ENCODE measurements at places on chromosomes 2 and 18.
A peak's percentile ranks its signal among the peaks of the same experiment; 100 is the strongest.

DNA sequence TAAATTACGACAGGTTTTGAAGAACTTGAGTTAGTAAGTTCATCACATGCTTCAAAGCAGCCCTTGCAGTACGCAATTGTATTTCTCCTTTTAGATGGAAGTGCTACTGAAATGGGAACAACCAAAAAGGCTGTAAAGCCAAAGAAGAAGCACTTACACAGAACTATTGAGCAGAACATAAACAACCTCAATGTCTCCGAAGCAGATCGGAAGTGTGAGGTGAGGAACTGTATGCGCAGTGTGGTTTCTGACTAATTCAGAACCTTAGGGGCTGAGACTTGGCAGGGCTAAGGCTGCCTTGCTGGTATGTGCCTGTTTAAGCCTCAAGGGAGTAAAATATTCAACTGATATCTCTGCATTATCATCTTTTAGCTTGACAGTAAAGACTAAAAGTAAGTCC, 8.4 kb downstream of the NCAPH start:
- DNase-seq: peak; percentile 89

GRCh38 chr2:106176446-106177099, 17.5 kb downstream of the UXS1 start:
- no peak for DNase-seq

GRCh38 chr2:198957181-198957580, 500.6 kb downstream of the SATB2 start:
- DNase-seq: no peak

GRCh38 chr2:42960002-42960841, 167.8 kb upstream of the HAAO start:
- DNase-seq: no peak

DNA sequence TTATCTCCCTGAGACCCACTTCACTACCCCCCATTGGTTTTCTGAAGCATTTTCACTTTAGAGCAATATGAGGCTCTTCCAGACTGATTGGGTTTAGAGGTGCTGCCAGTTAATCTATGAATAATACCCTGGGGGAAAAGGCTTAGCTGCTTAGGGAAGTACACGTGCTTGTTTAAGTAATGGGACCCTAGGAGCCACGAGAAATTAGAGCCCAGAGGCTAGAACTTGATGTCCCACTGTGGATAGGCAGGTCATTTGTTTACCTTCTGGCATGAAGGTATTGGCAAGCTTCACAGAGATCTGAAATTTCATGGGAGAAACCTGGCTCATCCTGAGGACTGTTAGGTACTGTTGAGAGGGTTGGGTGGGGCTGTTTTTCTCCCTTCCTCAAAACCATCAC, 59.7 kb downstream of the CLIP4 start:
- no peak for DNase-seq

DNA sequence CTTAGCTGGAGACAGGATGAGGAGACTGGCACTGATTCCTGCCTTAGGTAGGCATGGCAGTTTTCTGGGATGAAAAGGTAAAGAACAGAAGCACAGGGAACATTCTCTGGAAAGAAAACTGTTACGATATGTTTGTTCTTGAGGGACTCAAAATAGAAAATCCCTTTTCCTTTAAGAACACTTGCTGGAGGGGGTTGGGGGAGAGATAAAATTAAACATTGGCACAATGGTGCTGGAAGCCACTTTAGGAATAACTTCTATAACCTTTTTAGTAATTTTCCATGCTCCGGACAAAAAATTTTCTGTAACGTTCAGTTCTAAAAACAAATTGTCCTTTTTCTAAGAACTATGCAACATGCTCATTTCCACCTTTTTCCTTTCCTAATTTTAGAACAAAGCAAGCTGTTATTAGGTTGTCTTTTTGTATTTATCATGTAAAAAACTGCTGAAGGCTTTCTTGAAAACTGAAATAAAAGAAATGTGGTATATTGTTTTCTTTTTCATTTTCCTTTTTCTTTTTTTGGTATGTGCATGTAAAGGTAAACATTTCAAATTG, 343.8 kb downstream of the EPHA4 start:
- no peak for DNase-seq

DNA sequence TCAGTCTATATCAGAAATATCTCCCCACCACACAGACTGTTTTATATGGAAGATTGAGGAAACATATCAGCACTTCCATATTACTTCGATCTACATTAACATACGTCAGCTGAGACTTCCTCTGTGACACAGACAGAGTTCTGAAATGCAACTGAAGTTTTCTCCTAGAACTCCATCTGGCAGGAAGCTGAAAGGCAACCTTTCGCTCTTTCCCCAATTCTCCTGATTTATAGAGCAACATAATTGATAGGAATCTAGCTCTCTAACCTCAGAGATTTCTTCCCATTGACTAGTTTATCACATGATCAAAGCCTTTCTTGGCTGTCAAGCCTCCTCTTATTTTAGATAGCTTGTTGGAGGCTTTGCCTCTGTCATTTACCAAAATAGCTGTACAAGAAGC, 806.7 kb upstream of the CHAC2 start:
- no peak for DNase-seq

- no peak for DNase-seq
Measured at GRCh38 chr2:98583276-98583675, 25.0 kb downstream of the COA5 start.

- DNase-seq: no peak
Measured at GRCh38 chr18:54215069-54215468, 9.4 kb downstream of the MBD2 start.

GRCh38 chr2:29528891-29529520, 392.4 kb downstream of the ALK start:
- DNase-seq: peak; percentile 89

DNA sequence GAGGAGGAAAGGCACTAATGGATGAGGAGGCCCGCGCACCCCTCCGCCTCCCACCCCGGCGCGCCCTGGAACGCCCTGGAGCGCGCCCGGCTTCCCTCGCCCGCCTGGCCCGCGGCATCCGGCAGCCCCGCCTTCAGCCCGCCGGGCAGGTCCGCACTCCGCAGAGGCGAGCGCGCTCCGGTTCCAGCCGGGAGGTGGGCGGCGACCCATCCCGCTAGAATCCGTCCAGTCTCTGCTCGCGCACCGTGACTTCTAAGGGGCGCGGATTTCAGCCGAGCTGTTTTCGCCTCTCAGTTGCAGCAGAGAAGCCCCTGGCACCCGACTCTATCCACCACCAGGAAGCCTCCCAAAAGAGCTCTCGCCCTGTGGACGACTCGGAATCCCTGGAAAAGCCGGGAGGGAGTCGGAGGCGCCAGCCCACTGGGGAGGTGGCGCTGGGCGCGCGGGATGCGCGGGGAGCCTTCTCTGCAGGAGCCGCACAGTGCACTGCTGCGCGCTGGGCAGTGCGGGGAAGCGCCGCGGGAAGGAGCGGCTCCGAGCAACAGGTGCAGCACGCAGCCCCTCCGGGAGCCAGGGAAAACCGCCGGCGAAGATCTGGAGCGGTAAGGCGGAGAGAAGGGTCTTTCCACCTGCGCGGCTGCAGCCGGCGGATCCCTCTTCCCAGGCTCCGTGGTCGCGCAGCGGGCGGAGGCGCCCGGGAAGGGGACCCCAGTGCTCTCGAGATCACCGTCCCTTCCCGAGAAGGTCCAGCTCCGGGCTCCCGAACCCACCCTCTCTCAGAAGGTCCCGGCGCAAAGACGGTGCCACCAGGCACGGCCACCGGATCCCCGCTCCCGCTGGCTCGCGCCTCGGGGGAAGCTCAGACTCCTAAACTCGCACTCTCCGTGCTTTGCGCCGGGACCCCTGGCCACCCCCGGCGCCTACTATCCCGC, at the start of gene GALR1:
Gene GALR1, plus strand, starts transcription at position 280 of the 932 bp plus-strand sequence. CDS start 701 bp downstream, outside the sequence.
- no peak for DNase-seq

GRCh38 chr2:160324161-160324800, 124.2 kb upstream of the ITGB6 start:
- DNase-seq: peak; percentile 67

GRCh38 chr18:76546088-76546435, 51.0 kb upstream of the ZNF516 start:
- DNase-seq: peak; percentile 74

DNA sequence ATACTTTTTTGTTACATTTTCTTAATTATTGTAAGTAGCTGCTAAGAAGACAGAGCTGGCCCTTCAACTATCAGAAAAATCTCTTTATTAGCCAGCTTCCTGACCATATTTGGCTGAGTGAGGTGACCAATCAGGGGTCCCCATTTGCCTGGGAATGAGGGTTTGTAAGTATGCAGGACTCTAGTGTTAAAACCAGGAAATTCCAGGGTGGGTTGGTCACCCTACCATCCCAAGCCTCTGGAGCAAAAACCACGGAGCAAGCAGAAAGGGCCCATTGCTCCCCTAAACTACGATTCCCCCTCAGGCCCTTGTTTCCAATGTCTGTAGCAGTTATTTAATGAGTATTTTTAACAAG, 165.6 kb upstream of the NCKAP5 start:
- DNase-seq: no peak

DNA sequence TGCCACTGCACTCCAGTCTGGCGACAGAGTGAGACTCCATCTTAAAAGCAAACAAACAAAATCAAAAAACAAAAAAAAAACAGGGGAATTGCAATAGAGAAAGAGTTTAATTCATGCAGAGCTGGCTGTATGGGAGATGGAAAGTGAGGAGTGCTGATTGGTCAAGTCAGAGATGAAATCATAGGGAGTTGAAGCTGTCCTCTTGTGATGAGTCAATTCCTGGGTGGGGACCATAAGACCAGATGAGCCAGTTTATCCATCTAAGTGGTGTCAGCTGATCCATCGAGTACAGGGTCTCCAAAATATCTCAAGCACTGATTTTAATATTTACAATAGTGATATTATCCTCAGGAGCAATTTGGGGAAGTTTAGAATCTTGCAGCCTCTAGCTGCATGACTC, 45.3 kb downstream of the FRZB start:
- DNase-seq: no peak

- peak; percentile 93 for DNase-seq
Measured at GRCh38 chr18:3245853-3246634, 1.6 kb upstream of the MYL12A start.

DNA sequence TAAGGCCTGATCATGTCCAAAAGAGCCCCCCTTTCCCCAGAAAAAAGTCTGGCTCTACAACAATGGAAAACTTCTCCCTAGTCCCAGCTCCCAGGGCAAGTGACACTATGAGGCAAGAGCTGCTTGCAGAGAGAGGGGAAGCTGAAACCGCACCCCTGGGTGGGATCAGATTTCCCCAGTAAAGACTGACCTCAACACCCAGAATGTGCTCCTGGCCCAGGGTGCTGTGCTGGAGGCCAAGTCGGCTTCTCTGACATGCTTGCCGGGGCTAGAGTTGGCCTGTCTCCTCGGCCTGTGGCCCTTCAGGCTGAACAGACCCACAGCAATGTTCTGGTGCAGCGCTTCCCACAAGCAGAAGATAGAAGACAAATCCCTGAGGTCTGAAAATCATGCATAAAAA, 18.4 kb upstream of the ST8SIA3 start:
- no peak for DNase-seq

GRCh38 chr2:128510701-128511397, 192.2 kb upstream of the HS6ST1 start:
- DNase-seq: peak; percentile 76

DNA sequence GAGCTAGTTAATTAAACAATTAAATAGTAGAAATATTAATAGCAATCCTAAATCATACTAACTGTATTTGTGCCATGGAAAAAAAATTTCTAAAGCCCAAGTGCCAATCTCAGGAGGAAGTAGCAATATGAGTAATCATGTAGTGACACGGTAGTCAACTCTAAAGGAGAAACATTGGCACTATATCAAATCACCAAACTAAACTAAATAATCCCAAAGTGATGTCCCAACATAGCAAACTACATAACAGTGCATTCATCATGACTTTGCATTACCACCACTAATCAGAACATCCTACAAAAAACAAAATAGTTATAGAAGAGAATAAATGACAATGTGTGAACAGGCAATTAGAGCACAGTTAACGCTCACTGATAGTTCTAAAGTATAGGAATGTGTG, 195.1 kb downstream of the EXOC6B start:
- peak; percentile 3 for DNase-seq

DNA sequence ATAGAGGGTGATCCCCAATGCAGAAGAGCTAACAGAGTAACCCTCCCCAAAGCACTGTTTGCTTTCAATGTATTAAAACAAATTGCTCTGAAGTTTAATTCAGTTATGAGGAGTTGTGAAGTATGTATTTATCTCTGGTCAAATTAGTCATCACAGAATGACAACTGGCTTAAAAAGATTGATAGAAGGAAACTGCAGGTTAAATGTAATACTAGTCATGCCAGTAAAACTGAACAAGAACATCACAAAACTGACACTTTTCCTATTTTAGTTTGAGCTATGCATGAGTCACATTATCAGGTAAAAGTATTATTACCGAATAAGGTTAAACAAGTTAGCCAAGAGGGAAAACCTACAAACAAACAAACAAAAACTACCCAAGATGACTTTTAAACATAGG, 99.0 kb upstream of the ACVR1C start:
- DNase-seq: no peak
